Naive B cell (primary cell): ENCODE measurements at places on chromosomes 5 and 9. TPM values are rescaled to one million over a fixed set of nuclear protein-coding genes. Genes with fewer than 3 reads are reported as not detected.

Gene ARID3C
- polyA plus RNA-seq: not detected

Gene CDKN2B-AS1
- polyA plus RNA-seq: 0.78 TPM

DNA sequence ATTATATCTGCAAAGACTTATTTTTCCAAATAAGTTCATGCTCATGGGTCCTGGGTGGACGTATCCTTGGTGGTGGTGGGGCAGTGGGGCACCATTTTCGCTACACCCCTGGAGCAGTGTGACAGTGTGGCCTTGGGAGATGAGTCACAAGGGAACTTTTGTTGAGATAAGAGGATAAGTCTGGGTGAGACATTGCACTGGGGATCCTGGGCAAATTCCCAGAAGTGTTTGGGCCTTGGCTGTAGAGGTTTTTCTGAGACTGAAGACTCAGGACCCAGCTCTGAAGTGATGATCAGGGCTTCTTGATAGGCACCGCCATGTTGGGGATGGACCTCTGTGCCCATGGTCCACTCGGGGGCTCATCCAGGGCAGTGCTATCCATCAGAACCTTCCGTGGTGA is 149.4 kb downstream of the MACROH2A1 start:
- DNase-seq: no peak

GRCh38 chr5:150490754-150491153 is 17.2 kb upstream of the NDST1 start:
- DNase-seq: no peak

DNA sequence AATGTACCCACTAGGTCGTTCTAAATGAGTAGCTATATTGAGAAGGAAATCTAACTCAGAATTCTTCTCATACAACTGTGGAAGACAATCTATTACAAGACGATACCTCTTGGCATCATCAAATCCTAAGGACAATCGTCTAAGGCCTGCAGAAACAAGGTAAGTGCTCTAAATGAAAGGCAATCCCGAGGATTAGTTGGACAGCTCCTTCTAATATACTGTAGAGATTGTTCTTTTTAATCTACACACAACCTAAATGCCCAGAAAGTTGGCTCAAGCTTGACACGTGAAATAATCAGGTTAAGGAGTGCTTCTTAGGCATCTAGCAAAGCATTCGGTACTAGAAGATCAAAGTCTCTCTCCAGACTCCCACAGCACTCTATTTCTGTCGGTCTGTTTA is 55.1 kb downstream of the MED27 start:
- DNase-seq: no peak

Gene PCDHB11
- not detected for polyA plus RNA-seq

Gene C1QTNF2
- not detected for polyA plus RNA-seq

DNA sequence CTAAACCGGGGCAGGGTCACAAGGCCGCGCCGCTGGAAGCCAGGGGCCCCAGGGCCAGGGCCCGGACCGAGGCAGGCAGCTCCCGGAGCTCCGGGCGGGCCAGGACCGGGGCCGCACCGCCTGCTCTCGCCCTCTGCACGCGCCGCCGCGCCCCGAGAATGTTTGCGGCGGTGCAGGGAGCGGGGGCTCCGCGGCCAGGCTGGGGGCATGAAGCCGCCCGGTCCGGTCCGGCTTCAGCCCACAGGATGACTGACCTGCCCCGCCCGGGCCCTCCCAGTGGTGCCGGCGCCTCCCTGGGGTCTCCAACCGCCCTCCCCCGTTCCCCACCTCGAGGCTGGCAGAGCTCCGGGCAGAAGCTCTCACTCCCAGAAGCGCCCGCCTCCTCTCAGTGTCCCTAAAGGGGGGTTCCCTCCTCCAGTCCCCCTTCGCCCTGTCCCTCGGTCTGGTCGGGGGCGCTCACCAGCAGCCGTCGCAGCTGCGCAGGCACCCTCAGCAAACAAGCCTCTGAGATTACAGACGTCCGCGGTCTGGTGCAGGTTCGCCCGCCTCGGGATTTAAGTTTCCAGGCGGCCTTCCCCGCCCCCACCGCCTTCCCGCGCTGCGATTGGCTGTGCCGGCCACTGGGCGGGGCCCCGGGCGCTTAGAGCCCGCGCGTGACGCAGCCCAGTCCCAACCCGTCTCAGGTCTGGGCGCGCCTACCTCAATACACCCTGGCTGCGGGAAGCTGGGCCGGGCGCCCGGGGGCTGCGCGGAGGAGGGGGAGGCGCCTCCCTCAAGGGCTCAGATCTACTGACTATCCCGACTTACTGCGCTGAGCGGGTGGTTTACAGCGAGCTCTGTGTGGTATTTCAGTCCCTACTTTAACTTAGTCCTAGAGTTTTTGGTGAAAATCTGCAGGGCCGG is at the start of gene CTSV:
Gene CTSV (minus strand): TSS at position 532 of the 903 bp plus-strand sequence. CDS start 1,099 bp downstream, outside the sequence.
- peak; percentile 46 for DNase-seq

Gene LAMC3
- polyA plus RNA-seq: not detected

Gene ADRB2
- 1.9 TPM for polyA plus RNA-seq

Gene PAEP
- polyA plus RNA-seq: not detected

Gene UBLCP1
- 54.8 TPM for polyA plus RNA-seq

DNA sequence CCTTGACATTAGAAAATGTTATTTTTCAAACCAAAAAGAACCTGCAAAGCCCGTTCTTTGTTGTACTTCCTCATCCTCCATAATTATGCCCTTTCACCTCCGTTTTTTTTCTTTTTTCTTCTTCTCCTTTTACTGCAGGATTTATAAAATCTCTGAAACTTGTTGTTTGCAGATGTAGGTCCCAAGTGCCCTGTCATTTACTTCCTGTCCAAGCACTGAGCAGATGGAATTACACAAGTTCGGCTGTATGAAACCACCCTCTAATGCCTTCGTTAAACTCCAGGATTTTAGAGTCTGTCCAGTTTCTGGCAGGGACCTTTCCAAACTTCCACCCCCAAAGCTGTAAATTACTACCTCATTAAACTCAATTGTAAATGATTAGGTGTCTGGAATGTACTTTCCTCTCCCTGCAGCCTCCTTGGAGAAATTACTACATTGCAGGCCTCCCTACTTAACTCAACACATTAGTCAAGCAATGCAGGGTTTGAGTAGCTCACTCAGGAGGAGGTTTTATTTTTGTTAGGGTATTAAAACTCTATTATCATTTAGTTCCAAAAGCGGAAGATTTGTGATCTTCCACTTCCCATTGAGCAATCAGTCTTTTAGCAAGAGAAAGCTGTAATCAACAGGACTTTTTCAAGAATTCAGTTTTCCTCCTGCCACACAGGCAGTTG is 125.6 kb upstream of the LPAR1 start:
- DNase-seq: no peak

Gene IRX2
- not detected for polyA plus RNA-seq

Gene PCDHGA6
- not detected for polyA plus RNA-seq
